ENCODE measurements at places on chromosomes 3 and 15.

DNA sequence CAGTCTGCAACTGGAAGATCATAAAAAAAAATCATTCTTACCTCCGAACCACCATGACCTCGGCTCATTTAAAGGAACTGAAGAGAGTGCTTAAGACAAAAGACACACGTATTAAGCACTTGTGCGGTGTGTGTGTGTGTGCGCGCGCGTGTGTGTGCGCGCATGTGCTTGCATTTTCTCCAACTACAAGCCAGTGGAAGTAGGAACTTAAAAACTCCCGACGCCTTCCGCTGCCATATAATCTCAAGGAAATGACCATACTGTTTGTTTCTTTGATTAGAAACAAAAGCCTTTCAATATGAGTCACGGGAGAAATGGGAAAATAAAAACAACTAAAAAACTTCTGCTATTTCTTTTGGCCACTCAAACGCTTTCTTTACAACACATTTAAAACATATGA, 32.4 kb downstream of the FRMD4B start:
- DNase-seq: no peak

DNA sequence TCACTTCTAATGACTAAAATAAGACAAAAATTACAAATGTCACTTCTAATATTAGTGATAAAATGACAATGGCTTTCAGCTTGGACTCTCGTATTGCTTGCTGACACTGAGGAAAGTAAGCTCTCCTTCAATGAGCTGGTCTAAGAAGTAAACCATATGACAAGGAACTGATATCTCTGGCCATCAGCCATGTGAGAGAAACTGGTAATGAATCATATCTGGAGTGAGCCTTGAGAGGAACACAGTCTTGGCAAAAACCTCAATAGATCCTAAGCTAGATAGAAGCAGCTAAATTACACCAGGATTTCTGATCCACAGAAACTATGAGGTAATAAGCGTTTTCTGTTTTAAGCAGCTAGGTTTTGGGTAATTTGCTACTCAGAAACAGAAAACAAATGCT, 1575.1 kb downstream of the OTOL1 start:
- no peak for DNase-seq

- DNase-seq: no peak
These were observed 1.3 kb upstream of the IL16 start for GRCh38 chr15:81195339-81195864.

DNA sequence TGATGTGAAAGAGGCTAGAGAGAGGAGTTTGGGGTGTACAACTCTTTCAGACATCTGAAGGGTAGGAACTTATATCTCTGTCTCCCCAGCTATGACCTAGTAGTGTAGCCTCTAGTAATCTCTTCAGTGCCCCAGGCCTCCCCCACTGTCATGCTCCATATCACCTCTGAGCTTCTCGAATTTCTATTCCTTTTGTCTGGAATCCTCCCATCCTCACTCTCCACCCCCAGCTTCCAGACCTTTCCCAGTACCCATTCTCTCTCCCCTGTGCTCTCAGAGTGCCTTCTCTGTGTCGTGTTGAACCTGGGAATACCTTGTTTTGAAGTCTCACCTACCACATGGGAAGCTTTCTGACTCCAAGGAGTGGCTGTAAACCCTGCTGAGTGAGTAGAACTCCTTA, 3.6 kb upstream of the RBPMS2 start:
- no peak for DNase-seq

GRCh38 chr3:30162579-30162978, 443.8 kb upstream of the TGFBR2 start:
- DNase-seq: no peak

DNA sequence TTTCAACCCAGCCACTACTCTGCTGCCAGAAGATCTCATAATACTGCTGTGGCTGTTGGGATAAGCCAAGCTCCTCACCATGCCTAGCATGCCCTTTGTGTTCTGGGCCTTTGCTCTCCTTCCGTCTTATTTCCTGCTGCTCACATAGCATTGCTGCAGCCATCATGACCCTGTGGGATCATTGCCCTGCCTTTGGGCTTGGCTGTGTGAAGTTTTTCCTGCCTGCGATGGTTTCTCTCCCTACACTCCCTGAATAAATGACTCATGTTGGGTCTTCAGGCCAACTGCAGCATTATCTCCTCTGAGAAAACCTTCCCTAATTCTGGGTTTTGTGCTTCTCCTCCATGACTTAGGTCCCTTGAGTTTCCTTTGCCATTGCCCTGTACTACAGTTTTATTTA, 20.8 kb upstream of the TRA2B start:
- DNase-seq: no peak

All from activated T-cell treated with anti-CD3 and anti-CD28 coated beads, Interleukin-2, amount 50 U/mL, for 48 hours (primary cell).